ENCODE measurements at places on chromosomes 16 and 17.
A peak's percentile ranks its signal among the peaks of the same experiment; 100 is the strongest.

GRCh38 chr16:23149267-23149992 is at the start of gene USP31:
Gene USP31 (minus strand): TSS chr16:23149452. CDS start chr16:23149270, 182 bp downstream.
- DNase-seq, result peak; percentile 87

DNA sequence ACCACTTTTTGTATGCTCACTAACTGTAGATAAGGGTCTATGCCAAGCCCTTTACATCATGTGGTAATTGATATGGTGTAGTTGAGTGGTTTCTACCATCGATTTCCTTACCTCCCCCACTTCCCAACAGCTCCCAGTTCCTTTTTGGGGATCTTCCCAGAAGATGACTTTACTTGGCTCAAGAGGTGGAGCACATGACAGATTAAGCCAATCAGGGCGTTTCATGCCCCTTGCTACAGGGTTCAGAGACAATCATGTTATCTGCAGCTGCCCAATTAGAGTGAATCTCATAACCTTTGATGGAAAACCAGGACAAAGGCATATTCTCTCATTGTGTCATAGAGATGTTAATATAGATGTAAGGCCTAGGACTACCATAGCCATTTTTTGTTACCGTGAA is 16.2 kb upstream of the BMERB1 start:
- no peak for DNase-seq

- DNase-seq, result no peak
Measured at GRCh38 chr17:44241106-44241624, 21.7 kb upstream of the UBTF start.

DNA sequence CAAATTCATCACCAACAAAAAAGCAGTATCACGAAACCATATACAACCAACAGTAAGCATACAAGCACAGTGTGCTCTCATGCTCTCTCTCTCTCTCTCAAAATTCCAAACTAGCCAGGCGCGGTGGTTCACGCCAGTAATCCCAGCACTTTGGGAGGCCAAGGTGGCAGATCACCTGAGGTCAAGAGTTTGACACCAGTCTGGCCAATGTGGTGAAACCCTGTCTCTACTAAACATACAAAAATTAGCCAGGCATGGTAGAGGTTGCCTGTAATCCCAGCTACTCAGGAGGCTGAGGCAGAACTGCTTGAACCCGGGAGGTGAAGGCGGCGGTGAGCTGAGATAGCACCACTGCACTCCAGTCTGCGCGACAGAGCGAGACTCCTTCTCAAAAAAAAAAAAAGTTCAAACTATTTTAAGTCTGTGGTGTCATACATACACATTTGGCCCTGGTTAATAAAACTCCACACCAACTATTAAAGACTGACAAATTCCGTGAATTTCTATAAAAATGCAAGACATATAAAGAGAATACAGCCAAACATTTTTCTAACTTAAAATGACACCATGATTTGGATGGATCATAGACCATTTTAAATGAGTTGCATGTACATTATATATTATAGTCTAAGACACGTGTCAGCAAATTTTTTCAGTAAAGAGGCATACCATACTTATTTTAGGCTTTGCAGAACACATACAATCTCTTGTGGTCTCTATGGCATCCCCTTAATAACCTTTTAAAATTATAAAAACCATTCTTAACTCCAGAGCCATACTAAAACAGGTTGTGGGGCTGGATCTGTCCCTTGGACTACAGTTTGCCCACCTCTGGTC is 30.9 kb downstream of the GLG1 start:
- no peak for DNase-seq

DNA sequence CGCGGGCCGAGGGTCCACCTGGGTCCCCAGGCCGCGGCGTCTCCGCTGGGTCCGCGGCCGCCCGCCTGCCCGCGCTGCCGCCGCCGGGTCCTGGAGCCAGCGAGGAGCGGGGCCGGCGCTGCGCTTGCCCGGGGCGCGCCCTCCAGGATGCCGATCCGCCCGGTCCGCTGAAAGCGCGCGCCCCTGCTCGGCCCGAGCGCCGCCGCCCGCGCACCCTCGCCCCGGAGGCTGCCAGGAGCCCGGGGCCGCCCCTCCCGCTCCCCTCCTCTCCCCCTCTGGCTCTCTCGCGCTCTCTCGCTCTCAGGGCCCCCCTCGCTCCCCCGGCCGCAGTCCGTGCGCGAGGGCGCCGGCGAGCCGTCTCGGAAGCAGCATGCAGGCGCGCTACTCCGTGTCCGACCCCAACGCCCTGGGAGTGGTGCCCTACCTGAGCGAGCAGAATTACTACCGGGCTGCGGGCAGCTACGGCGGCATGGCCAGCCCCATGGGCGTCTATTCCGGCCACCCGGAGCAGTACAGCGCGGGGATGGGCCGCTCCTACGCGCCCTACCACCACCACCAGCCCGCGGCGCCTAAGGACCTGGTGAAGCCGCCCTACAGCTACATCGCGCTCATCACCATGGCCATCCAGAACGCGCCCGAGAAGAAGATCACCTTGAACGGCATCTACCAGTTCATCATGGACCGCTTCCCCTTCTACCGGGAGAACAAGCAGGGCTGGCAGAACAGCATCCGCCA is 504 bp downstream of the FOXC2 start:
- DNase-seq, result no peak

DNA sequence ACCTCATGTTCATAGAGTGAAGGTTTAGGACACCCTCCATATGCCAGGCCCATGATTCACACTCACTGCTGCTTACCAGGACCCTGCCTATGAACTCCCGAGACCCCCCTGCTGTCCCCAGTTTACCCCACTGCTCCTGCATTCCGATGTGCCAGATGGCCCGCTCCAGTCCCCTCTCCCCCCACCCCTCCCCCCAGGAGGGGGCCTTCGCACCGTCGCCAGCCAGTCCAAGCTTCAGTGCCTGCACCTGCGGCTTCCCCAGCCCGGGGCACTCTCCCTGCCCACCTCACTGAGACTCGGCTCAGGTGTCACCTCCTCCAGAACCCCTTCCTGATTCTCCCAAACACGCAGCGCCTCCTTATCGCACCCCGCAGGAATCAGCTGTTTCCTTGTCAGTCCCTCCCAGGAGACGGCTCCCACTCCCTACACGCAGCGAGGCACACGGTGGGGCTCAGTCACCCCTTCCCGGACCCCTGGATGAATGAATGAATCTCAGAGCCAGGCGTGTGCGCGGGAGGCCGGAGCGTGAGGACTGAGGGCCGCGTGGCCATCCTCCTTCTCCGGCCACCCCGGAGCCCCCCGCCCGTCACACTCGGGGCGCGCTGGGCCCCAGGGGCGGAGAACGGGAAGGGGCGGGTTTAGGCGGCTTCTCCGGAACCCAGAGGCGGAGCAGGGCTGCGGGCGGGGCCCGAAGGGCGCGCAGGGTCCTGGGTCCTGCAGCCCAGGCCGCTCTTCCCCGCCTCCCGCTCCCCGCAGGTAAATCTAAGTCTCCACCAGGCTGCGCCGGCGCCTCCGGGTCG is 1.6 kb downstream of the MYO1C start:
- DNase-seq, result peak; percentile 29

- no peak for DNase-seq
Measured at GRCh38 chr16:80667925-80668324, 127.1 kb downstream of the DYNLRB2 start.

DNA sequence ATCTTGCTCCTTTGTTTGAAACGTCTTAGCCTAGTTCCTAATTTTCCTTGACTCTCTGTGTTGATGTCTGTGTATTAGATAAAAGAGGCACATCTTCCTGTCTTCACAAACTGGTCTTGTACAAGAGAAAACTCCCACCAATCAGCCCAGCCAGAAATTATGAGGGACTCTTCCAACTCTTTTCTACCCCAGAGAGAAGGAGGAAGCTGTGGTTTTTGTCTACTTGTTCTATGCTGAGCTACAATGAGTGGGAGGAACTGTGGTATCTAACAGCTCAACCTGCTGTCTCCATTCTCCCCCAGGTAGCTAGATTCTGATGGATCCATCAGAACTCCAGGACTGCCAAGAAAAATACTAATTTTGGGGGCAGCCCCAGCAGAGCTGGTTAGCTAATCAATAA is 392.5 kb downstream of the HS3ST3B1 start:
- DNase-seq, result no peak

DNA sequence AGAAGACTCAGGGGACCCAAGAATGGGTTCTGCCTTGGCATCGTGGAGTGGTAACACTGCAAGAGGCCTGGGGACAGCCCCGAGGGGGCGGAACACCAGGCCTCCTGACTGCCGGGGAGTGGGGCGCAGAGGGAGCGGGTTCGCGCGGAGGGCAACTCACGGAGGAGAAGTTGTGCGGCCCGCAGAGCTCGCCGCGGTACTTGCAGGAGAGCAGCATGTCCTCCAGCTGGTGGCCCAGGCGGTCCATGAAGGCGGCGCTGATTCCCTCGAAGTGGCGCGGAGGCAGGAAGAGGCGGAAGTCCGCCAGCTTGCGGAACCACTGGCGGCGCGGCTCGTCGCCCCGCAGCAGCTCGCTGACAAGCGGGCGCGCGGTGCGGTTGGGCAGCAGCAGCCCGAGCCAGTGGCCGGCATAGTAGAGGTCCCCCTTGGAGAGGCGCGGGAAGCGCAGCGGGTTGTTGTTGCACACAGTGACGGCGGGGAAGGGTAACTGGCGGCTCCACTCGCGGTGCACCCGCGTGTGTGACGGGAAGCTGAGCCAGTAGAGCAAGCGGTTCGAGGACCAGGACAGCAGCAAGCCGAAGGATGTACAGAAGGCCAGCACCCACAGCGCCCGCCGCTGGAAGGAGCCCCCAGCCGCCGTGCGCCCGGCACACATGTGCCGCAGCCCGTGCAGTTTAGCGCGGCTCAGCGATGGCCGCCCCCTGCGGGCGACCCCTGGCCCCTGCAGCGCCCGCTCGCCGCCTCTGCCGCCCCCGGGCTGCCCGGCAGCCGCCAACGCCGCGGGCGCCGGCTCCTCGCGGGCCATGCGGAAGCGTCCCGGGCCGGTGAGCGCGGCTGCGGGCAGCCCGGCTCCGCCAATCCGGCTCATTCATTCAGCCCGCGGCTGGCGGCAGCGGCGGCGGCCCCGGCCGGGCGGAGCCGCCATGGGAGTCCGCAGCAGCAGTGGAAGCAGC is 1.6 kb downstream of the ASIC2 start:
- no peak for DNase-seq

All from NCI-H1694 treated with DMSO at 0.1 percent for 48 hours (cell line).